ENCODE measurements at places on chromosomes 2 and 18.

DNA sequence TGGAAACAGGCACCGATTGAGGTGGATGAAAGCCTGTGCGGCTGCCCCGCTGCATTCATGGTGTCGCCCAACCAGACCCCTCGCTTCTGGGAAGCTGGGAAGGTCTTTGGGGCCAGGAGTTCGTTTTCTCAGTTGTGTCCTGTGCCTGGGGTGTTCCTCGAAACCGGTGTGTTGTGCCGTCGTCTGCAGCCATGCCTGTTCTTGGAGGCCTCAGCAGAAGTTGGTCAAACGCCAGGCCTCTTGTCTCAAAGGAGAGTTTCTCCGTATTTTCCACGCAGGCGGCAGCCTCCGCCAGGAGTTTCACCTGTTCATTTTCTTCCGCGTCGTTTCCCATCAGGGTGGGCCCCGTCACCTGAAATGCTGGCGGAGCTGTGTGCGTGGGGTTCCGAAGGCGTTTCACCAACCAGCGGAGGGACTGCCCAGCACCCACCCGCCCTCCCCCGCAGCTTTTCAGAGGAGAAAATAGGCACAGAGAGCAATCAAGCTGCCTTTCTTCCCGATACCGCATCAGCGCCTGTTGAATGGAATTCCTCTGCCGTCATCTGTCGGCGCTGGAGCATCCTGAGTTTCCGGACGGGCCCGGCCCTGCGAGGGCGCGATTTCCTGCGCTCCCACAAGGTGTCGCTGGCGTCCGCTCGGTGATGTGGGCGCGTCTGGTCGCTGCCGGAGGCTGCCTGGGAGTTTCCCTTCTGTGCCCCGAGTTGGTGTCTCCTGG is 17.0 kb upstream of the NFATC1 start:
- DNase-seq: peak; percentile 80

DNA sequence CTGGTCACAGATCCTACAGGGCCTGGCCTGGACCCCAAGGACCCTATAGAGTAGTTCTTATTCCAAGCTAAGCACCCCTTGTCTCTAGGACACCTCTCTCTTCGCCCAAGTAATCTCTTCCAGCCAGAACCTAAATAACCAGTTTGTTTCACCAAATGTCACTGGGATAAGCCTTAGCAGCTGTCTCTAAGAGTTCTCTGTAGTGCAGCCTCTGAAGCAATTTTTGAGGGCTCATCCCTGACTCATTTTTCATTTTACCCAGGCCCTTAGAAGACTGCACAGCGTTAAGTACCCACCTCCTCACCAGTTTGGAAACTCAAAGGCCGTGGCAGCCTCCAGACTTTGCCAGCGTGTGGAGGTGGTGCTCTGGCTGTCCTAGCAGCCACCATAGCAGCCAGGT is 290.1 kb upstream of the SIX2 start:
- DNase-seq: no peak

DNA sequence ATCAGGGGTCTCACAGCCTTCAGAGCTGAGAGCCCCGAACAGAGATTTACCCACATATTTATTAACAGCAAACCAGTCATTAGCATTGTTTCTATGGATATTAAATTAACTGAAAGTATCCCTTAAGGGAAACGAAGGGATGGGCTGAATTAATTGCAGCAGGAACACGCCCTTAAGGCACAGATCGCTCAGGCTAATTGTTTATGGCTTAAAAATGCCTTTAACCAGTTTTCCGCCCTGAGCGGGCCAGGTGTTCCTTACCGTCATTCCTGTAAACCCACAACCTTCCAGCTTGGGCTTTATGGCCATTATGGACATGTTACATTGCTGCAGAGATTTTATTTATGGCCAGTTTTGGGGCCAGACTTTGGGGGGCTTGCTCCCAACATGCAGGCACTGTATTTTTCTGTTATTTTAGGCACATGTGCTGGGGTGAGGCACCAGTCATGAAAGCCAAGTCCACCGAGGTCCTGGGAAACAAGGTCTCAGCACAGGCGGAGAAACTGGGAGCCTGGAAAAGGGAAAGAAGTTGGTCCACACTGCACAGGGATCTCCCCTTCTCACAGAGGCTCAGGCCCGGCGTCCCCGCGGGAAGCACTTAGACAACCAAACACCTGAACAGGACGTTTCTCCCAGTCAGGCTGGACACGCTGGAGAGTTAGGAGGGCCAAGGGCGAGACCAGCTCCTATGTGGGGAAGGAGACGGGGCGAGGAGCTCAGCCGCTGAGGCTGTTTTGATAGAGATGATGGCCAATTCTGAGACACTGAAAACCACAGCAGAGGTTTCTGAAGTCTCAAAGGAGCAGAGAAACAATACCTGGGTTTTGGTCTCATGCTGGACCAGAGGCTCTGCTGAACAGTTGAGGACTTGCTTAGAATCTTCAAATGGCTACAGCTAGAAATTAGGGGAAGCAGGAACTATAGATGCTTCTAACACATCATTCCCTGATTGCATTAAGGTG is 86.7 kb downstream of the TMEM18 start:
- DNase-seq: no peak

- DNase-seq: no peak
Observed at GRCh38 chr2:32856891-32857290, 89.9 kb upstream of the LTBP1 start.

DNA sequence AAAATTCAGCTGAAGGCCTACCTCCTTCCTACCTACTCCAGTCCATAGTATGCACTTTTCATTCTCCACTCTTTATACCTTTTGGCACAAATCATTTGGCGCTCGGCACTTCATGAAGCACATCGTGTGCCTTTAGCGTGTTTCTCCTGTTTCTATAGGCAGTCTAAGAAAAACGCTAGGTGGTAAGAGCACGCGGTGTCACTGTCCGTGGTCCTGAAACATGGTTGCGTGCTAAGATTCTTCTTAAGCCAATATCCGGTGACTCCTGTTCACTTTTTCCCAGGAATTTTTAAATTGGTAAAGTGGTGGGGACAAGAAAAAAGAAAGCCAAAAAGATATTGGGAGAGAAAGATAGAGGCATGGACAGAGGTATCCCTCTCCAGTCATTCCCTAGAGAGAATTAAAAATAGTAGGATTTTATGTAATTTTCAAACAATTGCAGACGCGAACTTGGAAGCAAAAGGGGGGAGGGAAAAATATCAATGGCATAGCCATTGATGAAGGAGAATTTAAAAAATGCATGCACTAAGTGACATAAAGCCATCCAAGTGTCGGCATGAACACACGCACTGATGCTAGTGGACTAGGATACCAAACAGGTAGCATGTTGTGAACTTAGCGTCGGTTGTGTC is 1.4 kb upstream of the CTNNA2 start:
- peak; percentile 76 for DNase-seq

DNA sequence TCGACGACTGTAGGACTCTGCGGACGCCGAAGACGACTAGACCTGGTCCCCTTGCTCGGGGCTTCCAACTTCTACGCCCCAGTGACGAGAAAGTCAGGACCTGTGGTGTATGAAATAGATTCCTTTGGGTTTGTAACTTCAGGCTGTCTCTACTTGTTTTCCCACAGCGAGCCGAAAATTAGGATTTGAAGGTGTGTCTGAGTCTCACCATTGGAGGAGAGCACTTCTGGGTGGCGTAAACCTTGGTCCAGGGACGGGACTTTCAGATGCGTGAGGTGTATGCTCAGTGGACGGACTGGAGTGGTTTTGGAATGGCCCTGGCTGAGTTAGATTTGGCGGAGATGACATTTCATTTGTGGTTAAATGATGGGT is 1.3 kb downstream of the BIRC6 start:
- DNase-seq: no peak

GRCh38 chr2:175135862-175136261 is 32.1 kb downstream of the ATF2 start:
- DNase-seq: no peak

DNA sequence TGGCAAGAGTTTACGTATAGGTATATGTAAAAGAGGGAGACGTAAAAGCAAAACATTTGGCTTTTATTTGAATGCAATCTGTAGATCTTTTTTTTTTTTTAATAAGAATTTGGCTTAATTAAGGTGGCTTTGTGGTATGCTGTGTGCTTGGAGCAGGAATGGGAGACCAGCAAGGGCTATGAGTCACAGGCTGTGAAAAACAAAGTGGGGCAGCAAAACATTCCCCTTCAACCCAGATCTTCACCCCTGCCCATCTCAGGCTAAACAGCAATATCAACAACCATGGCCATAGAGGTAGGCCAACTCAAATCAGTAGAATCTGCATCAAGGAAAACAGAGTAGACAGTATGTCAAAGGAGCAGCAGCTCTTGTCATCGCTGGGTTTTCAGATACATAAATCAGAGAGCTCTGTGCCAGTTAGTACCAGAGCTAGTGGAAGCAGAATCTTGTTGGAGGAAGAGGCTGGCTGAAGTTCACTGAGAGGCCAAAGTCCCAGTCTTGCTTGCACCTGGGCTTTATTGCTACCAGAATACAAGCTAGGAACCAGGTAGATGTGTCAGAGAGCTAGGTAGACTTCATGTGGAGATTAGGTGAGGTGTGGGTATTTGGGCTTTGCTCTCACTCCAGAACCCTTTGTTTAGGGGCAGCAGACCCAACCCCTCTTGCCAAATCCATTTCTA is 191.5 kb upstream of the FANCL start:
- no peak for DNase-seq

- no peak for DNase-seq
Observed at GRCh38 chr18:55513161-55513560, 74.8 kb downstream of the TCF4 start.

DNA sequence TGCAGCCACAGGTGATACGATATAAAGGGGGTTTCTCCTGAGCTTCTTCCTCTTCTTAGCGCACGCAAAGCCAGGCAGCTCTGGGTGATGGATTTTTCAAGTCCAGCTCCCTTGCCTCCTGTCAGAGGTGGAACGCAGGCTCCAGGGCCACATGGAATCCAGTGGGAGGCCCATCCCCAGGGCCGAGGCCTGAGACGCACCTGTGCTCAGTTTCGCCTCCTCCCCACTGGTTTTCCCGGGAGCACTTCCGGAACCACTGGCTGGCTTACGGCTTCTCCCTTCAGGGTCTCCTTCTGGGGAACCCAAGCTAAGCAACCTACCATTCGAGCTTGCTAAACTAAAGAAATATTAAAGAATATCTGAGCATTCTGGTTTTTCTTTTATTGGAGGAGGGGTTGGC is 63.6 kb downstream of the TRAPPC12 start:
- no peak for DNase-seq

DNA sequence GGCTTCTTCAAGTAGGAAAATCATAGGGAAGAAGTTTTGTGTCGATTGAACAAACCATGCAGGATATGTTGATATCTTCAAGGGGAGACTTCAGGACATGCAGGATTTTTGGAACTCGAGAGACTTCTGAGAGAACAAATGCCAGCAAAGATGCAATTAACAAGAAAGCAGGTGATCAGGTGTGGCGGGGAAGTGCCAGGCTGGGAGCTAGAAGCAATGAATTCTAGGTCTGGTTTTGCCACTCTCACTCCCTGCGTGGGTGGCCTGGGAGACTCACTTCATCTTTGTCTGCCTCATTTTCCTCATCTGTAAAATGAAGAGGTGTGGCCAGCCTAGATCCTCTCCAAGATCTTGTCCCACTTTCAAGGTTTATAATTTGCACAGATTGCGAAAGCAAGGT is 3.1 kb downstream of the SERPINB5 start:
- no peak for DNase-seq

GRCh38 chr18:48948112-48949049 is 2.4 kb downstream of the SMAD7 start:
- DNase-seq: peak; percentile 85

GRCh38 chr2:55431982-55432627 is 12.4 kb upstream of the CCDC88A start:
- peak; percentile 36 for DNase-seq

DNA sequence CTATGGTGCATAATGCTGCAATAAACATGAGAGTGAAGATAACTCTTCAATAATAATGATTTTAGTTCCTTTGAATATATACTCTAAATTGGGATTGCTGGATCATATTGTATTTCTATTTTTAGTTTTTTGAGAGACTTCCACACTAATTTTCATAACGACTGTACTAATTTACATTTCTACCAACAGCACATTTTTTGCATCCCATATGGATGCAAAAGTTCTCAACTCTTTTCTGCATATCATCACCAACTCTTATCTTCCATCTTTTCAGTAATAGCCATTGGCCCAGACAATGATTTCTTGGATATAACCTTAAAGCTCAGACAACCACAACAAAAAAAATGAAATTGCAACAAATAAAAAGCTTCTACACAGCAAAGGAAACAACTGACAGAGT is 1082.4 kb downstream of the CNTNAP5 start:
- no peak for DNase-seq

GRCh38 chr2:213001297-213001910 is 150.0 kb downstream of the IKZF2 start:
- DNase-seq: no peak

DNA sequence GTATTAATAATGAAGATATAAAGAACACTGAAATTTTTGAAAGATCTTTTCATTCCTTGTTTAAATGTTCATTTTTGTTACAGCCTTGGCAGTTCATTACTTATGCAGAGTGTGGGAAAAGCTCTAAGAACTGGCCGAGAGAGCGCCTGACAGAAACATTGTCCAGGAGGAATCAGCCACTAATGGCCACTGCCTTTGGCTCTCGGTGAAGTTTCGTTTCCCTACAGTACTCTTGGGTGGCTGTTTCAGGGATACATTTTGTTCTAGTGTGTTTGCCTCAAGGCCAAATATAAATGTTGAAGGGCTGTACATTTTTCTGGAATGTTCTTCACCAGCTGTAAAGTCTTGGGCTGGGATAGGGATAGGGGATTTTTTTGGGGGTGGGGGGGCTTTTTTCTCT is 10.7 kb downstream of the SPTBN1 start:
- DNase-seq: peak; percentile 82

DNA sequence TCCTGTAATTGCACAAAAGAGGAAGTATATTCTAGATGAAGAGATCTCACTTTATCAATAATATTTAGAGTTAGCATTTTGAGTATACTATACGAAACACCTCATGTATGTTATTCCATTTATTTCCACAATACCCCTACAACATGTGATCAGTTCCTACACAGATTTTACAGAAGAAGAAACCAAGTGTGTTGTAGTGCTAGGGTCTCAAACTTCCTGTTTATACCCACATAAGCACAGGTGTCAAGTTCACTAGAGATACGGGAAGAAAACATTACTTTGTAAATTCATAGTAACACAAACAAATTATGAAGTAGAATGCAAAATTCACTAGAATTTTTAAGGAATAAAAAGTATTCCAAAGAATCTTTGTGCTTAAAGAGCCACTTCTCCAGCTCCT is 46.4 kb downstream of the KCTD18 start:
- DNase-seq: no peak

GRCh38 chr2:43405829-43406228 is 179.4 kb upstream of the ZFP36L2 start:
- DNase-seq: no peak

GRCh38 chr2:236940497-236940896 is 145.2 kb upstream of the COPS8 start:
- no peak for DNase-seq

GRCh38 chr2:195330513-195330956 is 326.5 kb upstream of the SLC39A10 start:
- DNase-seq: no peak

- DNase-seq: peak; percentile 10
Observed at GRCh38 chr2:62895632-62896009, 155.0 kb upstream of the OTX1 start.

GRCh38 chr2:13230221-13230620 is 513.5 kb downstream of the TRIB2 start:
- DNase-seq: peak; percentile 19

Data from lung (tissue), 17 donors.